ENCODE measurements at places on chromosomes 6 and 20. TPM values are rescaled to one million over a fixed set of nuclear protein-coding genes. Genes with fewer than 3 reads are reported as not detected.

Gene TGM2
- 38.0 TPM for total RNA-seq

Gene PGC
- total RNA-seq = not detected

Gene PLN
- total RNA-seq = 3.2 TPM

Gene APCDD1L
- not detected for total RNA-seq

Gene GPX5
- total RNA-seq = not detected

Gene PKHD1
- total RNA-seq = 0.07 TPM

Gene TP53TG5
- 12.5 TPM for total RNA-seq
